ENCODE measurements at places on chromosomes 6 and 20. TPM values are rescaled to one million over a fixed set of nuclear protein-coding genes. Genes with fewer than 3 reads are reported as not detected.

The DTNBP1 gene
- 37.1 TPM for polyA plus RNA-seq

- no peaks in the 10 kb centered on the region for H3K27me3 ChIP-seq
- no peak overlapping the region for H3K27ac ChIP-seq
- DNase-seq, result no peak
- no peak overlapping the region for H3K4me3 ChIP-seq
- H3K36me3 ChIP-seq, result no peaks in the 10 kb centered on the region
These were observed 3.1 kb downstream of the ARMC12 start for GRCh38 chr6:35739645-35740524.

- no peaks in the 10 kb centered on the region for H3K36me3 ChIP-seq
- no peak overlapping the region for H3K4me3 ChIP-seq
- H3K4me1 ChIP-seq, result no peaks in the 10 kb centered on the region
- no peaks in the 10 kb centered on the region for H3K27me3 ChIP-seq
- DNase-seq, result no peak
- no peak overlapping the region for H3K27ac ChIP-seq
These were observed 131.5 kb downstream of the SOBP start for GRCh38 chr6:107621229-107621937.

GRCh38 chr6:56688521-56688920 lies 45.8 kb upstream of the DST start:
- H3K4me1 ChIP-seq, result peaks cover 14% of the 10 kb centered on the region
- no peaks in the 10 kb centered on the region for H3K27me3 ChIP-seq
- H3K36me3 ChIP-seq, result no peaks in the 10 kb centered on the region
- DNase-seq, result no peak
- no peak overlapping the region for H3K4me3 ChIP-seq

- DNase-seq, result no peak
- H3K27me3 ChIP-seq, result no peaks in the 10 kb centered on the region
- no peak overlapping the region for H3K27ac ChIP-seq
- H3K4me3 ChIP-seq, result no peak overlapping the region
- H3K4me1 ChIP-seq, result no peaks in the 10 kb centered on the region
These were observed 138.3 kb upstream of the CDYL start for GRCh38 chr6:4637691-4638433.

GRCh38 chr20:17872434-17872833 lies 96.2 kb downstream of the SNX5 start:
- H3K27me3 ChIP-seq, result no peaks in the 10 kb centered on the region
- no peak for DNase-seq
- H3K36me3 ChIP-seq, result no peaks in the 10 kb centered on the region
- H3K4me3 ChIP-seq, result no peak overlapping the region
- H3K4me1 ChIP-seq, result no peaks in the 10 kb centered on the region

The EPHA7 gene
- not detected for polyA plus RNA-seq

The B4GALT5 gene
- polyA plus RNA-seq, result 8.8 TPM

GRCh38 chr6:16058201-16058928 lies 70.5 kb upstream of the MYLIP start:
- no peak for DNase-seq
- H3K36me3 ChIP-seq, result no peaks in the 10 kb centered on the region
- no peak overlapping the region for H3K4me3 ChIP-seq
- no peak overlapping the region for H3K27ac ChIP-seq

The FKBP5 gene
- polyA plus RNA-seq, result 79.2 TPM

DNA sequence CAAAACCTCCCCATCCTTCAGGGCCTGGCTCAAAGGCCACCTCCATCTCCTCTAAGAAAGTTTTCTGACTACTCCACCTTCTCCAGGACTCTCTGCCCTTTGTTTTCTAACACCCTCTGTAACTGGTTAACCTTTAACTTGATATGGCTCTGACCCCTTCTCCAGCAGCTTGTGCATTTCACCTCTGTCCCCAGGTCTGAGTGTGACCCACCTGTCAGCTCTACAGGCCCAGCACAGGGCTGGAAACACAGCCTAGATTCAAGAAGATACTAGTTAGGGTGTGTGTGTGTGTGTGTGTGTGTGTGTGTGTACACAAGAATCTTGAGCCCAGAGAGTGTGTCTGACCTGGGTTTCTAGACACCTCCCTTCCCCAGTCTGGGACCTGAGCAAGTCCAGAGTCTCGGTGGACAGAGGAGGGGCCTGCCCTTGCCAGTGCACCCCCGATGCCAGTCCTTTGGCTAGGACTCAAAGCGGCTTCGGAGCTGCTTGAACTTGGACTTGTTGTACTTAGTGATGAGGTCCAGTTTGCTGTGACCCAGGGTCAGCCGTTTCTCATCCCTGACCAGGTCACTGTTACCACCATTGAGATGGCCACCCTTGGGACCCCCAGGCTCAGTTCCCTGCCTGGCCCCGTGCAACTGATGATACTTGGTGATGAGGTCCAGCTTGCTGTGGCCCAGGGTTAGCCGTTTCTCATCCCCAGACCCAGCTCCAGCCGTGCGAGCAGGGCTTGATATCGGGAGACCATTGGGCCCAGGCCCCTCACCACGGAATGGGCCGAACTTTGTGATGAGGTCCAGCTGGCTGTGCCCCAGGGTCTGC lies 1.7 kb upstream of the EIF6 start:
- H3K4me1 ChIP-seq, result no peaks in the 10 kb centered on the region
- H3K27me3 ChIP-seq, result no peaks in the 10 kb centered on the region
- H3K36me3 ChIP-seq, result no peaks in the 10 kb centered on the region

The HMGCLL1 gene
- polyA plus RNA-seq, result 0.50 TPM

All from aorta (tissue), 5 donors.